ENCODE measurements at places on chromosomes 12 and 14. TPM values are rescaled to one million over a fixed set of nuclear protein-coding genes. Genes with fewer than 3 reads are reported as not detected.
A peak's percentile ranks its signal among the peaks of the same experiment; 100 is the strongest.

- no peak for DNase-seq
Measured at GRCh38 chr12:39369756-39370155, 73.2 kb downstream of the KIF21A start.

DNA sequence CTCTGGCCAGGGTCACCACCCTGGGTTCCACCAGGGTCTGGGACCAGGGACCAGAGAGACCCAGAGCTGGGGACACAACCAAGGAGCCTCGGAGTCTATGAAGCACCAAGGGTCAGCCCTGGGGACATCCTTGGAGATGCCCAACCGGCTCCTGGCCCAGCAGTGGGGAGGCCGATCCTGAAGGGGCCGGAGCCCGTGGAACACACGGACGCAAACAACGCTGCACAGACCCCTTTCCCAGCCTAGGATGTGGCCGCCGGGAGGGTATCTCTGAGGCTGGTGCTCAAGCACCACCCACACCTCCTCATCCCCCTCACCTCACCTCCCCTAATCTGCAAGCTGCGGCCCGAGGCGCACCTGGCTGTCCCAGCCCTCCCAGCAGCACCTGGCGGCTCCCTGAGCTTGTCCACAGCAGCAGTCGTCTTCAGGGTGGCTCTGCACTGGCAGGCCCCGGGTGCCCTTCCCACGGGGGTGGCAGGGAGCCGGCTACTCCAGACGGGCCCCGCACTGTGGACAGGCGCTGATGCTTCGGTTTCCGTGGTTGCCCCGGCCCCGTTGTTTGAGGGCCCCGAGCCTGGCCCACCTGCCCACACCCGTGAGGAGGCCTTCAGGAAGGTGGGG is 146.8 kb upstream of the C14orf180 start:
- no peak for DNase-seq

- no peak for DNase-seq
Measured at GRCh38 chr14:44180975-44181374, 326.1 kb downstream of the FSCB start.

DNA sequence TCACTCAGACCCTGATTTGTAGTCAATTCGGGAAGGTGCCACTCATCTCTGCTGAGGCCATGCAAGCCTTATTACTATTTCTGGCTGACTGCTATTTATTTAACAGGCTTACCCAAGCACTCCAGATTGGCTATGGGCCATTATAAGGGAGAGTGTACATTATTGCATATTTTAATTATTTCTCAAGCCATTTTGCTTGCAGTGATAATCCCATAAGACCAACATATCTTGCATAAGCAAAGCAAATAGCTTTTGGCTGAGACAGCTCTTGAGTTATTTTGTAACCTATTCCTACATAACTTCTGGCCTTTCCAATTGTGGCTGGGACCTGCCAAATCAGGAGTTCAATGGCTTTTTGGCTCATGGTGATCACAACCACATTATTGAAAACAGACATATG is 509.6 kb upstream of the USP15 start:
- peak; percentile 26 for DNase-seq

RFX4 gene
- polyA plus RNA-seq: not detected

DNA sequence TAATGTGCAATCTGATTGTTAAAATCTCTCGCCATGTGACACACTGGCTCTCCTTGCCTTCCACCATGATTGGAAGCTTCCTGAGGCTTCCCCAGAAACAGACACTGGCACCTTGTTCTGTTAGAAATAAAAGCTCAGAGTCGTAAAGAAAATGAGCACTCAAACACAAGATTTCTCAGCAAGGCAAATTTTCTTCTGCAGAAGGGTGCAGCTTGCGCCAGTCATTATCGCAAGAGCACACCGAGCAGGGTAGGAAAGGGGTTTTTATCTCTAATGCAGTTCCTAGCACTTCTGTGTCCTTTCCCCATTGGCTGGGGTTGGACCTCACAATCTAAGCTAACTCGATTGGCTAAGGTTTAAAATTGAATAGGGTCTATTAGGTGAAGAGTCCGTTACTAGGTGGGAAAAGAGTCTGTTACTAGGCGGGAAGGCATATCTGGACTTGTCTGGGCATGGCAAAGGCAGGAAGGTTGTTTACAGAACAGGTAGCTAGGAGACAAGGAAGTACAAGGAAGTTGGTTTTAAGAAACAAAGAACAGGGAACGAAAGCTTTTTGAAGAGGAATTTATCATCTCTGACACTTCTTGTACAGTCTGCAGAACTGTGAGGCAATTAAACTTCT is 62.6 kb upstream of the BICD1 start:
- peak; percentile 18 for DNase-seq

GLI1 gene
- 0.89 TPM for polyA plus RNA-seq

DNA sequence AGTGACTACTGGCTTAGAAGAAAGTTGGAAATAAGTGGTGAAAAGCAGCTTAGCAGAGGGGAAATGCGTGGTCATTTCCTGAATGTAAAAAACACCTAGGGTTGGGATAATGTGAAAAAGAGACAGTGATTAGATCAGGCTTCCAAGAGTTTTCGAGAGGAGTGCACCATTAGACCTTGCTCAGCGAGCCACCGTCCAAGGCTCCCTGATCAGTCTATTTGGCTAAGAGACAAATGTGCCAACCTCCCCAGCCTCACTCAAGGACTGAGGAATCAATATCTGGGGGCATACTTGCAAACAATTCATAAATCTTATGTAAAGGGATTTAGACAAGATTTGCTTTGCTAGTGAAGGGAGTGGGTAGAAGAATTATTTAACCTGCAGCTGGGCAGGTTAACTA is 594.5 kb downstream of the NRXN3 start:
- peak; percentile 17 for DNase-seq

DNA sequence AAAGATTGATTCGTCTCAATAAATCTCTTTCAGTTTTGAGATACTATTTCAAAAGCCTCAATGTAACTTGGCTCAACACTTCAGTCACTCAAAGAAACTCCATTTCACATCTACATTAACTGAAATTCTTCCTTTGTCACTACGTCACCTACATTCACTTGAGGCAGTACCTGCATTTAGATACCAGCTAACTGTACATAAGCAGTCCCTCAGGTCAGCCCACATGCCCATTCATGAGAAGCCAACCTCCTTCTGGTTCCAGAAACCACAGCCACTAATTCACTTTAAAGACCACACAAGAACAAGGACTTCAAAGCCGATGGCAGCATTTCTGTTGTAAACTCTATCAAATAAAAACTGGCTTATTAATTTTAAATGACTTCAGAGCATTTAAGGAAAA is 43.0 kb downstream of the SETD3 start:
- no peak for DNase-seq

GRCh38 chr12:57222286-57223190 is 5.9 kb downstream of the NXPH4 start:
- DNase-seq: no peak

KRT79 gene
- polyA plus RNA-seq: 0.15 TPM

GRCh38 chr14:85991156-85991555 is 461.2 kb downstream of the FLRT2 start:
- peak; percentile 3 for DNase-seq

- DNase-seq: no peak
Measured at GRCh38 chr14:104784846-104785707, 10.5 kb downstream of the AKT1 start.

CD163 gene
- polyA plus RNA-seq: not detected

DNA sequence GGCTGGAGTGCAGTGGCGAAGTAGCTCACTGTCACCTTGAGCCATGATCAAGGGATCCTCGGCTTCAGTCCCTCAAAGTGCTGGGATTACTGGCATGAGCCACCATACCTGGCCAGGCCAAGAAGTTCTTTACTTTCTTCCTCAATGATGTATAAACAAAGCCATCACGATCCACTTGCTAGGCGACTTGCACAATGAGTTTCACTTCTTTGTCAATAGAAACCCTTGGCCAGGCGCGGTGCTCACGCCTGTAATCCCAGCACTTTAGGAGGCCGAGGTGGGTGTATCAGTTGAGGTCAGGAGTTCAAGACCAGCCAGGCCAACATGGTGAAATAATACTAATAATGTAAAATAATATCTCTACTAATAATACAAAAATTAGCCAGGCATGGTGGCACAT is 14.4 kb upstream of the SPSB2 start:
- DNase-seq: no peak

GRCh38 chr12:117130801-117131200 is 31.6 kb upstream of the TESC start:
- no peak for DNase-seq

NANOG gene
- not detected for polyA plus RNA-seq

DNA sequence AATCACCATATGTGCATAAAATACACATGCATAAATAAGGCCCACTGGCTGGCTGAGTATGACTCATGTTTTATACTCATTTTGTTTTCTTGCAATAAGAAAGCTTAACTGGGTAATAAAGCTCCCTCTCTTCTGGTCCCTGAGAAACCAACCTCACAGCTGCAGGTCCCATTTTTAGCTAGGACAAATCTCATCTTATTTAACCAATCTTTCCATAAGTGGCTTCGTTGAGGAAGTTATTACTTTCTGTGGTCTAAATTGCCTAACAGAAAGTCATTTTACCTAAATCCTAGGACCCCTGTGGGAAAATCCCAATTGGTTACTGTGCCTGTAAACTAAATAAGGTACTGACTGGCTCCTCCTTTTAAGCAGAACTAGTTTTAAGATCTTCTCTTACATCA is 232.8 kb upstream of the FBXO33 start:
- no peak for DNase-seq

GRCh38 chr14:50658203-50658602 is 9.9 kb downstream of the SAV1 start:
- DNase-seq: peak; percentile 80

DLK1 gene
- not detected for polyA plus RNA-seq
